NK-92 treated with Interleukin-12 subunit alpha and Interleukin-12 subunit beta, amount 100 ng/mL, for 24 hours (cell line): ENCODE measurements at places on chromosomes 16 and 17.

DNA sequence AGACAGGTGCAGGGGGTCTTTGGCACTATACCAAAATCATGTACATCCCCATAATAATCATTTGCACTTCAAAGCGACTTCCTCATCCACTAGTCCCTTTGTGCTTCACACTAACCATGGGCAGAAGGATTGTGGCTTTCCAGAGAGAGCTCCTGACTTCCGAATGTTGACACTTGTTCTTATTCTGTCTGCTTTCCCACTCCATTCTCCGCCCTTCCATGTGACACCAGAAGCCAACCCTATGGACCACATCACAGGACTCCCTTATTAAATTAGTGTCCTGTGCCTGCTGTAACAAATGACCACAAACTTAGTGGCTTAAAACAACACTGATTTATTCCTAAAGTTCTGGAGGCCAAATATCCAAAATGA lies 91.6 kb downstream of the CMC2 start:
- no peak for DNase-seq

GRCh38 chr16:86874141-86874540 lies 295.8 kb downstream of the FOXL1 start:
- peak; percentile 4 for DNase-seq

GRCh38 chr17:13885953-13886889 lies 183.1 kb upstream of the COX10 start:
- DNase-seq = no peak

DNA sequence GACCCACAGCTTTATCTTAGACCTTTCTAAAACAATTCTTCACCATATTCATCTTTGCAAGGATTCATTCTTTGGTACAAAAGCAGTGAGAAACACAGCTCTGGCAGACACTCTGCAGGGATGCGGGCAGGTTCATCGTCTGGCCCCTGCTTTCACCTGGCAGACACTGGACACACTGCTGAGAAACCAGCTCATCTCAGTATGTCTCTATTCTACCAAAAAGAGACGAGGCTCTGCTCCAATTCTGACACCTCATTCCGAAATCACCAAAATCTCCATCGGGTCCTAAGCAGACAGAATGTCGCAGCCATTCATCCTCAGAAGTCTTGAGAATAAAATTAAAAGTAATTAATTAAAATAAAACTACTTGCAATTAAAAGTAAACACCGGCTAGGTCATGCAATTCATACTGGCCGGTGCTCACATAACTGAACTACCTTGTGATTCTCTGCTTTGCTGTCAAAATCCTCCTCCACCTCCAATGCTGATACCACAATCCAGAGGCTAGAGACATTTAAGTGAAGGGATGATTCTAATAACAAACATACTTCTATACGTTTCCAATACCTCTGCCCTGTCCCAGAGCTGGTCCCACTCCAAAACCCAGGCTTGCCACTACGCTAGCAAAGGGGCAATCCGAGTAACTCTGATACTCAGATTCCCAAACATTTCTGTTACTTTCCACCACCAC lies 1.3 kb downstream of the RNF157 start:
- peak; percentile 36 for DNase-seq

- no peak for DNase-seq
Measured at GRCh38 chr16:80189476-80190175, 351.2 kb upstream of the DYNLRB2 start.

DNA sequence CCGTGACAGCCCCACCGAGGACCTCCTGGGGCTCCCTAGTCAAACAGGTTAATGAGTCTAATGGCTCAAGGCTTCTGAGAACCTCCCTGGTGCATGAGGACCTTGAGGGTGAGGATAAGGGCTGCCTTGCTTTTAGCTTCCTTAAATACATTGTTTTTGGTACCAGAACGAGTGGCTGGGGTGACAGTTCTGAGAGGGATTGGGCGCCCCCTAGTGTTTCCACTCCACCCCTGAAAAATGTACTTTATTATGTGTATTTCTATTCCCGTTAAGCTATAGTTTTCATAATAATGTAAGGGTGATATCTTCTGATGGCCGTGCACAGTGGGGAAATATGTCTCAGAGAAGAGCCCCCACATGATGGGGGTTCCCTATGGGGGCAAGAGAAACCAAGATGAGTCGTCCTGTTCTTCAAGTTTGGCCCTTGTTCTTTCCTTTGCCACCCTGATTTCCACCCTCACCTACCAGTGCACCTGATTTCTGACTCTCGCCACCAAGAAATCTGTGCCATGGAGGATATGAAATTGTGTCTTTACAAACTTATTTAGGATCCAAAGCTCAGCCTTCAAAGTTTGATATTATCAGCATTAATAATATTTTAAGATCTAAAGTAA lies 14.5 kb upstream of the VWA3A start:
- DNase-seq = peak; percentile 20

GRCh38 chr17:76772842-76773525 lies 35.1 kb downstream of the MFSD11 start:
- no peak for DNase-seq

- no peak for DNase-seq
Measured at GRCh38 chr16:57532266-57532625, 4.1 kb downstream of the CCDC102A start.

DNA sequence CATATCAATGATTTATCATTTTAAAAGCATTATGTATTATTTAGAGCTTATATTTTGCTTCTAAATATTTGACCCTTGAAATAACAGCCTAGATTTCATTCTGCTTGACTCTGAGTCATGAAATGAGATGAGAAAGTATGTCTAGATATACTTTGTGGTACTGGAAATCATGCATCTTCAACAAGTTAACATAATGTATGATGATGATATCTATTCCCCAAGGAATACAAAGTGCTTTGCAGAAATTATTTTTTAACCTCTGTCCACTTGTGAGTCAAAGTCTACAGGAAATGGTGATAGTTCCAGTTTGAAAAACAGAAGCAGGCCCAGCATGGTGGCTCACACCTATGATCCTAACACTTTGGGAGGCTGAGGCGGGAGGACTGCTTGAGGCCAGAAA lies 36.1 kb downstream of the GOSR1 start:
- DNase-seq = no peak

- DNase-seq = no peak
Measured at GRCh38 chr16:88508868-88509748, 56.0 kb downstream of the ZFPM1 start.

DNA sequence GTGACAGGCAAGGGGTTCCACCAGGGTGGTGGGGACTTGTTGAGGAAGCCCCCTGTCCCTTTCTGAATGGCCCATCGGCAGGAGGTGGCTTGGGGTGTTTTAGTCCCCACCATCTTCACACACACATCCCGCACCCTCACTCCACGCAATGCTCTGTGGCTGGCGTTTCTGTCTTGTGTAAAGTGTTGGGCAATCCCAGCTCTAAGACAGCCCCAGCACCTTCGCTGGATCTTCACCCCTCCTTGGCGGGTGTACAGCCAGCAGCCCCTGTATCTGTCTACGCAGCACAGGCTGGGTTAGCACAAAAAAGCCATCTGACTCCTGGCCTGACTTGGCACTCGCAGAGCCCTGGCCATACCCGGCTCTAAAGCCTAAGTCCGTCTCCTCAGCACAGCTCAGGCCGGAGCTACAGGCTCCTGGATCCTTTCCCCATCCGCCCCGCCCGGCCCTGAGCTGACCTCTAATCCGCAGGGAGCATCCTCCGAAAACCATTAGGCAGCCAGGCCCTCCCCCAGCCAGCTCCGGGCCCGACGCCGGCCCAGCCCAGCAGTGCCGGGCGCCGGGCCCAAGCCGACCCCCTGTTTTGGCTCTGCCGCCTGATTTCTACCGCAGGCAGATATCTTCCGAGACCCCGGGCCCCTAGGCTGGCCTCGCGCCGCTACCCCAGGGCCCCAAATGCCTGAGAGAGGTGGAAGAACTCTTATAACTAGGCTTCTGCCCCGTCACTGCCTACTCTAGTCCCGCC lies 42.4 kb upstream of the TAC4 start:
- no peak for DNase-seq

DNA sequence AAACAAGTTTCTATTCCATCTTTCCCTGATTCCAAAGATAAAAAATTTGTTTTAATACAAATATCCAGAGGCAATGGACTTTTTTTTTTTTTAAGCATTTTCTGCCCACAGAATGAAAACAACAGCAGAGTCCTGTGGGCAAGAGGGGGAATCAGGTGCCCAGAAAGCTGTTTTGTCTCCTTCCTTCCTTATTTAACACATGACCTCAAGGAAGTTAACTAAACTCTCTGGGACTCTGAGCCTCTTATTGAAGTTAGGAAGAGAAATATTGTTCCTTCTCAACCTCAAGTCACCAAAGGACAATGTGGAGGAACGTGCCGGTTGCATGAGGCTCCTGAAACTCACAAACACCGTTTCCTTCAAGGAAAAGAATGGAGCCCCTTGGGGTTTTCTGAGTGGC lies 34.9 kb downstream of the LITAF start:
- DNase-seq = no peak

DNA sequence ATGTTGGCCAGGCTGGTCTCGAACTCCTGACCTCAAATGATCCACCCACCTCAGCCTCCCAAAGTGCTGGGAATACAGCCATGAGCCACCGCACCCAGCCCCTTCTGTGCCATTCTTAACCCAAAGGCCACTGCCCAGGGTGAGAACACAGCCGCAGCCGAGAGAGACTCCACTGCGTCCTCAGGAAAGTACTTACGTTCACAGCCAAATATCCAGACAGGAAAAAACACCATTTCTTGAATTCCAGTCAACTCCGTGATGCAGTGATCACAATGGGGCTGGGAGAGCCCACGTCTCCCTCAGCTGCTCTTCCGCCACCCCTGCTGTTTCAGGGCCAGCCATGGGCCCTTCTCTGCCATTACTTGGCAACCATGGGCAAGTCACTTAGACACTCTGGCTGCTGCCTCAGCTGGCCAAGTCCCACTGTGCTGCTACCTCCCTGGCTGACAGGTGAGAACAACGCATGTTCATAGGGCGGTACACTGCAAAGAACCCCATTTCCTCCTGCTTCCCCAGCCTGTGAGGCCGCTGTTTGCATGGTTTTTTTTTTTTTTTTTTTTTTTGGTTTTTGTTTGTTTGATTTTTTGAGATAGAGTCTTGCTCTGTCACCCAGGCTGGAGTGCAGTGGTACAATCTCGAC lies 4.3 kb downstream of the CDIP1 start:
- DNase-seq = no peak

DNA sequence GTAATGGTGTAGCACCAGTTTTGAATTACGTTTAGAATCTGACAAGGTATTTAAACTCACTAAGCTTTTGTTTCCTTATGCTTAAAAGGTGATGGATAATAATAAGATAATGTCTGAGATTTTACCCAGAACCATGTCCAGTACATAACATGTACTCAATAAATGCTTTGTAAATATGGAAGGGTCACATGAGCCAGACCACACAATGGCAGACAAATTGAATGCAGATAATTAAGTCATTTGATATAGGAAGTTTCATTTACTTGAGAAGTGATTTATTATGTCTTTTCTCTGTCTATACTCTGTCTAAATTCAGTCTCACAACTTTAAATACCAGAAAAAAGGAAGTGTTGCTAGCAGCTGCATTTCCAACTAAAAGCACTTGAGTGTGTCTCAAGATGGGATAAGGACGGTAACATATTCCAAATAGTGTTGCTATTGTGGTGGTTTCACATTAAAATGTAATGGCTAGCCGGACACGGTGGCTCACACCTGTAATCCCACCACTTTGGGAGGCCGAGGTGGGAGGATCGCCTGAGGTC lies 52.5 kb upstream of the DHX40 start:
- no peak for DNase-seq

DNA sequence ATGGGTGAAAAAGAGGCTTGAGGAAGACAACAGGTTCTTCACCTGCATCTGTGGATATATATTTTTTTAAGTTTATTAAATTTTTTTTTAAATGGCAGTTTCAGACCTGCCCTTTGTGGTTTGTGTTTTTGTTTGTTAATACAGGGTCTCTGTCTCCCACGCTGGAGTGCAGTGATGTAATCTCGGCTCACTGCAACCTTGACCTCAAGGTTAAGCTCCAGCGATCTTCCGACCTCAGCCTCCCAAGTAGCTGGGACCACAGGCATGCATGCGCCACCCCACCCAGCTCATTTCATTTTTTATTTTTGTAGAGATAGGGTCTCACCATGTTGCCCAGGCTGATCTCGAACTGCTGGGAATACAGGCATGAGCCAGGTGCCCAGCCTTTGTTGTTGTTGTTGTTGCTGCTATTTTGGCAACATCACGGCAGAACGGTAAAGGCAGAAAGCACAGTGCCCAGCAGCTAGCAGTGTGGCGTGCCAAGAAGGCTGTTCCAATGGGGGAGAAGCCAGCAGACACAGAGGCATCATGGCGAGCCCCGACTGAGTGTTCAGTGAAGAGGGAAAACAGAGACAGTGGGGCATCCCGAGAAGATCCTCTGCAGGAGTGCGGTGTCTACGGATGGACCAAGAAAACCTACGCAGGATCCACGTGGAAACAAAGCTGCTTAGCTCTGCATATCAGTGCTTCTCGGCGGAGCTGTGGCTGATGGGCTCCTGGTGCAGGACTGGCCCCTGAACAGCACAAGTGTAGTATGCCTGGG lies 19.6 kb downstream of the TMC6 start:
- DNase-seq = no peak

DNA sequence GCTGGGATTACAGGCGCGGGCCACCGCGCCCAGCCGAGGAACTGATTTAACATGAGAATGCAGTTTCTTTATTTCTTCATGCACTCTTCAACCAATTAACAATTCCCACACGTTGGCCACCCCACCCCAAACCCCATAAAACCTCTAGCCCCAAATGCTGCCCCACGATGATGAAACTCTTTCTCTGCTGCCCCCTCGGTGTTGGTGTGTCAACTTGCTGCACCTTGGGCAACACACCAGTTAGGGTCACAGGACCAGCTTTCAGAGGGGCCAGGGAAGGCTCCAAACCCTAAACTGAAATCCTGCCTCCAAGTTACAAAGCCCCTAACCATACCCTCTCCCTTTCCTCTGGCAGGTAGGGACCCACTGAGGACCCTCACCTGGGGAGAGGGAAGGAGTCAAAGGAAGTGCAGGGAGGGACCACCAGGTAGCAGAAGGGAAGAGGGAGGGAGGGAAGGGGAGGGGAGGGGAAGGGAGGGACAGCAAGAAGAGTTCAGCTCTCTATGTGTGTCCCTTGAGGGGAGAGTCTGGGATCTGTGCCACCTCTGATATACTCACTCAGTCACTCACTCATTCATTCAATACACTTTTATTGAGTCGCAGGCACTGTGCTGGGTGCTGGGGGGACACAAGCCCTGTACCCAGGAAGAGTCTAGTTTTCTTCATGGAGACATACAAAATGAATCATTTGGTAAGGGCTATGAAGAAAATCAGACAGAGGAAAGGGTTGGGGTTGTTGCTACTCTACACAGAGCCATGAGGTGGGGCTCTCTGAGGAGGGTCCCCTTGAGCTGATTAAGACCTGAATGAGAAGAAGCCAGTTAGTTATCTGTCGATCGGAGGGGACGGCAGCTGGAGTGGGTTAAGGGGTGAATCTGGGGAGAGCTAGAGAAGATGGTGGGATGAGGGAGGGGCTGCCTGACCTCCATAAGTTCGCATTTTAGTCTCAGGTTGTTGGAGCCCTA lies 3.9 kb downstream of the PLXDC1 start:
- no peak for DNase-seq

DNA sequence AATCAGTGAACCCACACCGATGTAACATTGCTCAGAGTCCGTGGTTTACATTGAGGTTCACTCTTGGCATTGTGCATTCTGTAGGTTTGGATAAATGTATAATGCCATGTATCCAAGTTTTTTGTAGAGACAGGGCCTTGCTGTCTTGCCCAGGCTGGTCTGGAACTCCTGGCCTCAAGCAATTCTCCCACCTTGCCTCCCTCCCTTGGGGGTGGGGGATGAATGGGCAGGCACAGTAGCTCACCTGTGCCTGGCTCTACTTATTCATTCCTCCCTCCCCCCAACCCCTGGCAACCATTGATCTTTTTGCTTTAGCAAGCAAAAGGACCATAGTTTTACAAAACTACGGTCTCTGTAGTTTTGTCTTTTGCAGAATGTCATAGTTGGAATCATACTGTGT lies 181.4 kb downstream of the SPECC1 start:
- no peak for DNase-seq

- no peak for DNase-seq
Measured at GRCh38 chr16:89006036-89006752, 29.2 kb upstream of the CBFA2T3 start.
